Colonic mucosa (tissue), 4 donors: ENCODE measurements at places on chromosomes 3 and 15.

DNA sequence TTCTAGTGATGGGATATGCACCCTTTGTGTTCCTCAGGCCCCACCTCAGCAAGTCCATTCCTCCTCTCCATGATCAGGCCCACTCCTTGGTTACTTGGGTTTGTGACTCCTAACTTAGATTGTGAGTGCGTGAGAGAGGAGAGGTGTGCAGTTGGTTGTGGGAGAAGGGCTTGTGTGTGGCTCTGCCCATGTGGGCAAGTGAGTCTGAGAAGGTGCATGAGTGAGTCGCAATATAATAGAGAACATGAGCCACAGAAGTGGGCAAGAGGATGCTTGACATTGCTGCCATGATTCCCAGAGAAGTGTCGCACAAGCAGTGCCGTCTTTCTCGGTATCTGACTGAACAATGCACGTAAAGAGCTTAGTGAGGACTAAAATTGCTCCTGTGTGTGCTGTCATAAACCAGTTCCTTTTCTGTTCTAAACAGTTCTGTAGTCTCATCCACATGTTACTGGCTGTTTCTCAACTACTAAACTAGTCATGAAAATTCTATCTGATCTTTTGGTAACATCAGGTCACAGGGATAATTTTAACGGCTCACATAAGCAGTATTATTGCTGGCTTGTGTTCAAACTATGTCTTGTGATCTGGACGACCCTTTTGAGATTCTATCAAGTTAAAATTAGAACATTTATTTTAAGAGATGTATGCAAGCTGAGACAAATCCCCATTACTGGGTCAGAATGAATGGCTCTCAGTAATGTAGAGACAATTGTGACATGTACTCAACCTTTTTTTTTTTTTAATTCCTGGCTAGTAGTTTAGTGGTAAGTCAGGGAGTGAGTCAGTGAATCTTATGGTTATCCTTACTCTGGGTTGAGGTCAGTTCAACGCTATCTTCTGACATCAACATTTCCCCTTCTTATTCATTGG is 25.6 kb downstream of the GYG1 start:
- no peak for DNase-seq

DNA sequence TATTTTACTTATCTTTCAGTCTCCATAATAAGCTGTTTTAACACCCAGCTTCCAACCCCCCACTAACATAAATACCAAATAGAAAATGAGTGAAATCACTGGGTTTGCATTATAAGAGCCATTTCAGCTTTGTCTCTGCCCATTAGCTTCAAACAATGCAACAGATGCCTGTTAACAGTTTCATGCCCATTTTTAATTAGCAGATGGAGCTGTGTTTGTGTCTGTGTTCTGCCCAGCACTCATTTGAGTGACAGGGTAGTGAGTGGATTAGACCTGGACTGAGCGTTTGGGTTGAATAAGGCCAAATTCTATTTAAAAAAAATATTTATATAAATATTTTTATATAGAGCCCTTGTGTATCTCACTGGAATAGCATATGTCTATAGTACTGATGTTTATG is 7.4 kb downstream of the RAB8B start:
- no peak for DNase-seq

DNA sequence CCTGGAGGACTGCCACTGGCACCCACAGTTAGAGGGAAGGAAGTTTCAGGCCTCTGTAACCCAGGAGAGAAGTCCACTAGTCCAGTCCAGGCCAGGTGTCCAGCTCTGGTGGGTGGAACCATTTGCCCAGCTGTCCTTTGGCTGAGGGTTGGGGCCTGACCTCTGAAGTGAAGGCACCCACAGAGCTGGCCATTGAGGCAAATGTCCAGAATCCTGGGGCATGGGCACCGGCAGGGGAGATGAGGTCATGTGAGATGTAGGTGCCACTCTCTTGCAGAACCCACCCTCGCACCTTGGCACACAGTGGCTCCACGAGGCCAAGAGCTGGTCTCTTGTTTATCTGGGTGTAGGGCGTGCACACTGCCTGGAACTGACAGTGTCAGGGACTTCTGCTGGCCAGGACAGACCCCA is 162.8 kb downstream of the SMAD6 start:
- DNase-seq, result peak; percentile 15

- DNase-seq, result no peak
These were observed 162.4 kb upstream of the GALNT15 start for GRCh38 chr3:16012086-16012485.

GRCh38 chr3:15367059-15367458 is 34.7 kb upstream of the SH3BP5 start:
- no peak for DNase-seq

- DNase-seq, result no peak
These were observed 100.9 kb downstream of the CEMIP start for GRCh38 chr15:80880086-80880485.

GRCh38 chr15:67761343-67761742 is 64.0 kb upstream of the SKOR1 start:
- DNase-seq, result peak; percentile 41

GRCh38 chr3:51350751-51351150 is 34.3 kb upstream of the MANF start:
- DNase-seq, result no peak

DNA sequence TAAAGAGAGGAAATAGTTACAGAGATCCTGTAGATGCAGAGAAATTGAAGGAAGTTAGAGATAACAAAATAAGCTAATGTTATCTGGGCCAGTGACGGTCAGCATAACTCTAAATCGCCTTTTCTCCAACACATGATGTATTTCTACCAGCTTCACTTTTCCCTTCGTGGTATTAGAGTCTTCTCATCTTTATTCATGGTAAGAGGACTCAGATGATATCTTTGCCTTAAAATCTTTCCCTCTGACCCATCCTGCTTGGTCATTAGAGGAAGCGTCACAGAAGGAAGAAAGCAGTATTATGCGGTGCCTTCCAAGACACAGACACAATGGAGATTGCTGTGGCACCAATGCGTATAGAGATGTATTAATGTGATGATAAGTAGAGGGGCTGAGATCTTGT is 320.7 kb upstream of the GOLIM4 start:
- DNase-seq, result no peak

GRCh38 chr3:54719914-54720313 is 207.9 kb downstream of the LRTM1 start:
- no peak for DNase-seq

DNA sequence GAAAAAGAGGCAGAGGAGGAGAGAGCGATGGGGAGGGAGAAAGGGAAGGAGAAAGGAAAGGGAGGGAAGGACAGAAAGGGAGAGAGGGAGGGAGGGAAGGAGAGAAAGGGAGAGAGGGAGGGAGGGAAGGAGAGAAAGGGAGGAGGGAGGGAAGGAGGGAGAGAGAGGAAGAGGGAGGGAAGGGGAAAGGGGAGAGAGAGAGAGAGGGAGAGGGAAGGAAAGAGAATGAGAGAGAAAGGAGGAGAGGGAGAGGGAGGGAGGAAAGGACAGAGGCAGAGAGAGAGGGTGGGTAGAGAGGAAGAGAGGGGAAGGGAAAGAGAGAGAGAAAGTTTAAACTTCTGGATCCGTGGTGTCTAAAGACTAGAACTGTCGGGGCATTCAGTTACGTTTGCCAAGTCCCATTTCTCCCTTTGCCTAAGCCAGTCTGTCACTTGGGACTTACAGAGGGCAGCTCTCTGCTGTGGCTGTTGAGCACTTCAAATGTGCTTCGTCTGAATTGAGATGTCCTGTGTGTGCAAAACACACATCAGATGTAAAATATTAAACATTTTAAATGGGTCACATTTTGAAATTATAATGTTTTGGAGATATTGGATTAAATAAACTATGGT is 62.6 kb downstream of the PLXNA1 start:
- DNase-seq, result no peak

- DNase-seq, result no peak
These were observed 40.2 kb downstream of the GJD2 start for GRCh38 chr15:34714476-34715121.

GRCh38 chr15:58244536-58244935 is 106.4 kb downstream of the AQP9 start:
- no peak for DNase-seq
